NB4 (cell line): ENCODE measurements at places on chromosomes 11 and 22.

DNA sequence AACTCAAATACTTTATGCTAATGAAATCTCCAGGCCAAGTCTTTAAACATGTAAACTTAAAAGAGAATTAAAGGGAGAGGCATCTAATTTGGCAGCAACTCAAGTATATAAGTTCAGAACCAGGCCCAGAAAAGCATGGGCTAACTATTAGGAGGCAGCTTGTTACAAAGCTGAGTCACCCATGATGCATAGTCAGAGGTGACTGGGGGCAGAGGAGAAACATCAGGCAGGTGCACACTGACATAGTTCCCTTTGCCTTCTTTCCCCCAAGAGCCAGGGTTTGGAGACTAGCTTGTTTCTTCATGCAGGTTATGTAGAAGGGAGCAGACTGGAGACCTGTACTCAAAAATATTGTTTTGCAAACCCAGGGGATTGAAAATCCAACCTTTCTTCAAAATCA lies 619.0 kb downstream of the SOX6 start:
- no peak for DNase-seq

- DNase-seq, result no peak
Measured at GRCh38 chr11:75373201-75373600, 21.7 kb upstream of the ARRB1 start.

DNA sequence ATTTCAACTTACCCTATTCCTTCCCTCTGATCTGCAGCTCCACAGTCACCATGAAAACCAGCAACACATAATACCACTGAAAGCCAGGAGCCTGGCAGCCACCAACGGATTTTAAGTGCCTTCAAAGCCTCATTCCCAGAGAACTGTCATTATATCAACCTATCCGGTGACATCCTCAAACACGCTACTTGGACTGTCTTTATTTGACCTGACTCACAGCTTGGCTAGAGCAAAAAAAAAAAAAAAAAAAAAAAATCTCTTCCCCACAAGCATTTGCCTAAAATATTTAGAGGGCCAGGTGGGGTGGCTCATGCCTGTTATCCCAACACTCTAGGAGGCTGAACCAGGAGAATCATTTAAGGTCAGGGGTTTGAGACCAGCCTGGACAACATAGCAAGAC lies 32.4 kb upstream of the ARHGAP32 start:
- DNase-seq, result no peak

- DNase-seq, result no peak
Measured at GRCh38 chr11:112285841-112286311, 25.2 kb upstream of the PLET1 start.

- DNase-seq, result no peak
Measured at GRCh38 chr11:123187248-123187647, 7.8 kb downstream of the CLMP start.

DNA sequence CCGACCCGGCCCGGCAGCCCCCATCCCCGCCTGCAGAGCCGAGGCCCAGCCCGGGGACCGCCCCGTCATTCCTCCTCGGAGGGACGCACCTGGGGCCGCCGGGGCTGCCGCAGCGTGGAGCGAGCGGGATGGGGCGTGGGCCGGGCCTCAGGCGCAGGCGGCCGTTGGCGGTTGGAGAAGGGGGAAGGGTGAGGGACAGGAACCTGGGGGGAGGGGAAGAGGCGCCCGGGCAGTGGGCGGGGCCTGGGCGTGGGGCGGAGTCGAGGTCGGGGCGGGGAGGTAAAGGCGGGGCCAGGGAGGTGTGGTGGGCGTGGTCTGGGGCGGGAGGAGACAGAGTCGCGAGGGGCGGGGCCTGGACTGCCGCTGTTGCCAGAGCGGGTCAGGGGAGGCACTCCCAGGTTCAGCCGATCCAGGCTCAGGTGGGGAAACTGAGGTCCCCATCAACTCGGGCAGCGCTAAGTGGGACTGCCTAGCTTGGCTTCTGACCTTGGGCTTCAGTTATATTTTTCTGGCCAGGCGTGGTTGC lies at the start of gene TESMIN:
TESMIN (minus strand) TSS at position 190 of the 526 bp plus-strand sequence. CDS start 860 bp downstream, outside the sequence.
- DNase-seq, result peak; percentile 93

DNA sequence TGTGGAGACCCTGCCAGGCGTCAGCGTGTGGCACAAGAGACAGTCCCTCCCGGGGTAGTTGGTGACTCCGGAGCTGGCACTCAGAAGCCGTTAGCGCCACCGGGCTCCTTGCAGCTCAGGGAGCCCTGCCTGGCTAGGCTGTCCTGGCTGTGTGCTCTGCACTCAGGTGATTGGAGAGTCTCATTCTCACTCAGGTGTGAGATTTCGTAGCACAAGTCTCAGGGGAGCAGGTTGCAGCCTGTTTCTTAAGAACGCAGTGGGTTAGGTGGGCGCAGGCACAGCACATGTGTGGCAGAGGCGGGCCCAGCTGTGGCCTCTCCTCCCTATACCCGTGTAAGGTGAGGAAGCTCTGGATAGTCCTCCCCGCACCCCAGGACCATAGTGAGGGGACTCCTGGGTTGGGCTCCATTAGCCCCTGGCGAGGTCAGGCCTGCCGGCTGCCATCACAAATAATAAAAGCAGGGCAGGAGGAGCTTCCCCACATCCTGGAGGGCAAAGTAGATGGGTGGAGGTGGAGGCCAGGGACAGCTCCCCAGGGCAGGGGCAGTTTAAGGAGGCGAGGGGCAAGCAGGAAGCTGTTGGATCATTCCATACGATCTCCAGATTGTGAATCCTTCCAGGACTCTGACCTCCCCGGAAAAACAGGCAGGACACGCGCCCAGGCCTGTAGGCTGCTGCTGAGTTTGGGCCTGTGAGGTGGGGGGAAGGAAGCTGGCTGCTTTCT lies 39.4 kb downstream of the SBF1 start:
- DNase-seq, result no peak

DNA sequence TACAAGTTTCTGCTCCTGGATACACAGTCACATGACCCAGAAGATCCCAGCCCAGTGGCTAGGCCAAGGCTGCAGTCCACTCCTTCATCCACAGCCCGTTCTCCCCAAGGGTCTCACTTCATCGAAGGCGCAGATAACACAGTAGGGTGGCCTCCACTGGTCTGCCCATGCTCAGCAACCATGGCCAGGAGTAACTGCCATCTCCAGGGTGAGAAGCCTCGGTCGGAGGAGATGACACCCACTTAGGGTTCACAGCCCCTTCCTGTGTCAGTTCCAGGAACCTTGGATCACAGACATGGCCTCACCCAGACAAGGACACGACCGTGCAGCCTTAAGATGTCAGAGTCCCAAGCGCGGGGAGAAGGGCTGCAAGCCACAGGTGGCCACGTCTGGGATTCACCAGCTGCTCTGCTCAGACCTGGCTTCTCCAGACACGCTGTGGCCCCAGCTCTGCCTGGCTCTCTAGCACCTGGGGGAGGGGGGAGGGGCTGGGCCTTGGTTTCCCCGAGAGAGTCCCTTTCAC lies 2.6 kb downstream of the BET1L start:
- DNase-seq, result no peak

DNA sequence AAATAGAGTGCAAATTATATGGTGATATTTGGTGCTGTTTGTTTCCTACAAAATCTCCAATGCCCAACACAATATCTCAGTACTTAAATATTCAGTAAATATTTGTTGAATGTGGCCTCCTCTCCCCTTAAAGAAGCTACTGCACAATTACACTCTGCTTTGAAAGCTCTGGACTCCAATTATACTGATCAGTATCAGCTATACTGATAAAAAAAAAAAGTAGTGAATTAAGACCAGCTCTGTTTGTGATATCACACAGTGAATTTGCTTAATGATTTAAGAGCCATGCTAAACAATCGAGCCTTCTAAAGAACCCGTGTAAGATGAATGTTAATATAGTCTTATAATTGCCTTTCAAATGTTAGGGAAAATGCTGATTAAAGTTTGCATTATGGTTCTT lies 543.2 kb upstream of the API5 start:
- no peak for DNase-seq

- DNase-seq, result no peak
Measured at GRCh38 chr11:73359341-73359740, 16.9 kb upstream of the RELT start.

- DNase-seq, result no peak
Measured at GRCh38 chr11:131099746-131100145, 183.5 kb upstream of the SNX19 start.
